Trophoblast cell (in vitro differentiated cells and primary cell): ENCODE measurements at places on chromosomes 5 and 9.

DNA sequence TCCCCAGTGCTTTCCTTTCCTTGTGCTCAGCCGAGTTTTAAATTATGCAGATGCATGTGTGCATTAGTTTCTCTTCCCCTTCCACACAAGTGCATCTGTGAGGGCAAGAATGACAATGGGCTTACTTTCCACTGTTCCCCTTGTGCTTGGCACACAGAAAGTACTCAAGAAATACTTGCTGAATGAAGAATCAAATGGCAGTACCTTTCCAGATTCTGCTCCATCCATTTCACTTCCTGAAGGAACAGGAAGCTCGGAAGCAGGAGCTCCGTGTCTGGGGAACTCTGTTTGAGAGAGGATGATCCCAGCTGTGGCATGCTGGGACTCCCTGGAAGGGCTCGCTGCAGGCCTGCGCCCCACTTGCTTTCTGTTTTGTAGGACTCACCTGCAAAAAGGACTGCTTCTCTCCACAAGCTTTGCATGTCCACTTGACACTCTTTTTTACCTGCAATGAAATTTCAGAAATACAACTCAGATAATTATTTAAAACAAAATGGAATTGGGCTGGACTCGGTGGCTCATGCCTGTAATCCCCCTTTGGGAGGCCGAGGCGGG lies 5.5 kb downstream of the MRNIP start:
- no peak for DNase-seq

DNA sequence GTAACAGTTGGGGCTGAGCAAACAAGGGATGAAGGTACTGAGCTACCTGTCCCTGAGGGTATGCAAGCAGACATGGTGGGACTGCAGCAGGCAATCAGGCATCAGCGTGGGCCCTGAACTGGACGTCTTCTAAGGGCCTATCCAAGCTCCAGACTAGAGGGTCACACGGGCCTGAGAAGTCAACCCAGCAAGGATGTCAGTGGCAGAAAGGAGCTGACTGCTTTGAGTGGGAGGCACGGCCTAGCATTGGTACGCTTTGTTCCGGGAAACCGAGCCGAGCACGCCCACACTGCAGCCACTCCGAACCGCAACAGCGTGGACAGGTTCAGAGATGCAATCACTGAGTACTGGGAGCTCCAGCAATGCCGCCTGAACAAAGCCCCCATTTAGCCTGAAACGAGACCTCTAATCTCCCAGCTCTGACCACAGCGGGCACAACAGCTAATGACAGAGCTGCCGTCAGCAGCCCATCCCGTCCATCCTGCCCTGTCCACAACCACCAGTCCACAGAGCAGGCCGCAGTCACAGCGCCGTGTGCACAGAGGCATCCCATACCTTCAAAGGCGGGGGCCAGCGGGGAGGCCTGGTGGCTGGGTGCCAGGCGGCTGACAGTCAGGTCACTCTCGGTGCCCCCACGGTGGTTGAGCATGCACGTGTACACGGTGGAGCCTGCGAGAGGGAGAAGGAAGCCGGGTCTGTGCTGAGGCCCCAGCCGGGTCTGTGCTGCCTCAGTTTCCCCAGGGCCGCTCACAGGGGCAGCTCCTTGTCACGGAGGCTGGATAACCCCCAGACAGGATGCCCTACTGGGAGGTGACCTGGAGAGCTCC lies 44.2 kb downstream of the SARDH start:
- DNase-seq: no peak

GRCh38 chr5:139578325-139578724 lies 17.2 kb downstream of the UBE2D2 start:
- no peak for DNase-seq

DNA sequence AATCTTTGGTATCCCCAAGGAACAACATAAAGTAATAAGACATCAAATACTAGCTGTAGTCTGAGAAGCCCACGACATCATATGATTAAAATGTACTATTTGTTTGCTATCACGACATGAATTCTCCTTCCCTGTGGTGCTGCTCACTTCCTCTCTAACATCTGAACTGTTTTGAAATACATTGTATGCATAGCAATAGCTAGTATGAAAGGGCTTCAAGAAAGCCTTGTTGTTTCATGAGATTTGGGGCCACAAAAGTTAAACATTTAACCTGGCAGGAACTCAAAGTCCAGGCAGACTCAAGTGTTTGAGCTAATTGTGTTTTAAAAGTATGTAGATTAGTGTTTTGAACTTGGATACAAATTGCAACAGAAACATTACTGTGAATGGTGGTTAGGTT lies 237.4 kb upstream of the PTGER4 start:
- DNase-seq: no peak

GRCh38 chr5:77546-77945 lies 14.4 kb upstream of the PLEKHG4B start:
- DNase-seq: no peak

DNA sequence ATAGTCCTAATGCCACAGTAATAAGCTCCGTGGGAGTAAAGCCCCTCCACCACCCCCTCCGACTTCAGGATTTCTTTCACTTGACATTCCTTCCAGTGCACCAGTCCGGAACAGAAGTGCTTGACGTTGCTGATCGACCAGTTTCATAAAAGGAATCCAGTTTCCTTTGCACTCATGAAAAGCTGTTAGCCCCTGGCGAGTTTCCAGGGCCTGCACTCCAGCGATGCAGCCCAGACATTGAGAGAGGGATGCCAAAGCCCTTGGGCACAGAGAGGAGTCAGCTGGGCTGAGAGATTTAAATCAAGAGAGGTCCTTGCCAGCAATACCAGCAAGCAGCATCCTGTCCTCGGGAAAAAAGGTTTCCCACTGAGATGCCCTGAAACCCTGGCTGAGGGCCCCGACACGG lies 170.1 kb downstream of the GABBR2 start:
- peak; percentile 13 for DNase-seq

DNA sequence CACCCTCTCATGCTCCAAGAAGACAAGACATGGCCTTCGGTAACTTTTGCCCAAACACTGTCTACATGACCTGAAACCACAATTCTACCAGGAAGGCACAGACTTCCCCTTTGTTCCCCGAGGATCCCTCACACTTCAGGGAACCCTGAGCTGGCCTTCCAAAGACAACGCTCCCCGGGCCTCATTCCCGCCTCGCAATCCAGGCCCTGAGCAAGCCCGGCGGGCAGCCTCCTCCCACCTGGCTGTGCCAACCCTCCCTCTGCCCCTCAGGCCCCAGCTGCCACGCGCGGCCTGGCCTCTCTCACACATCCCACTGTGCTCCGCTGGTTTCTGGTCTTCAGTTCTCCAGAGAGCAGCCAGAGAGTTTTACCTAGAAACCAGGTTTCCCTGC lies 7.3 kb downstream of the QSOX2 start:
- no peak for DNase-seq

- DNase-seq: no peak
Measured at GRCh38 chr9:91549177-91549576, 125.5 kb upstream of the NFIL3 start.

DNA sequence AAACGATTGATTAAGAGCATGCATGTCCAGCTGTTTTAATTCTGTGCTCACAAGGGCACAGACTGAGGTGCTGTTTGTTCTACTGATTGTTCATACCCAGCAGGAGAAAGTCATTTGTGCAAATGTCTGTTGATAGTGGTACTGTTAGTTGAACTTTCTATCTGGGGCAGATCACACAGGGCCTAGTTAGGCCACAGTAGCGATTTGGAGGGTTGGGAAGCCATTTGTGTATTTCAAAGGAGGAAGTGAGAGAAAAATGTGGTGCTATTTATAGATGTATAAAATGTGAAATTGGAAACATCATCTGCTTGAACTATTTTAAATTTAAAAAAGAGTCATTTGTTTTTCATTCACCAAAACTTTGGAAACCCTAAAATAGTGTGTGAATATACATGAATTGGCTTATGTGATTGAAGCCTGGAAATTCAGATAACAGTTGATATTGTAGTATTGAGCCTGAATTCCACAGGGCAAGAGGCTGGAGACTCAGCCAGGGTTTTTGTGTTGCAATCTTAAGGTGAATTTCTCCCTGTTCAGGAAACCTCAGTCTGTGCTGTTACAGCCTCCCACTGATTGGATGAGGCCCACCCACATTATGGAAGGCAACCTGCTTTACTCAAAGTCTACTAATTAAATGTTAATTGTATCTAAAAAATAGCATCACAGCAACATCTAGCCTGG lies 162.0 kb upstream of the CDKN2B start:
- DNase-seq: no peak

DNA sequence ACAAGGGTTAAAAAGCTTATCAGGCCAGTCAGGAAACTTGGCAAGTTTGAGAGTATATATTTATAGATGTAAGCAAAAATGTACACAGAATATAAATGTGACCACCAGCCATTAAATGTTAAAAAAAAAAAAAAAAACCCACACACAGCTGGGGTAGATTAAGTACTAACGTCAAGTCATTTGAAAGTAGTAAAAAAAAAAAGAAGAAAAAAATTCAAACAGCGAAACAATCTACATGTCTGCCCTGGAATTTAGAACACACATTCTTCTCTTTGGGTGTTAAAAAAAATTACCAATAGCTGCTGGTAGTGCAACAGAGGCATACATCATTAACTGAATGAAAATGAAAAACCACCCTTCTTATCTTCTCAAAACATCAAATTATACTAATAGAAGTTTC lies 269.7 kb downstream of the MLLT3 start:
- DNase-seq: peak; percentile 72

DNA sequence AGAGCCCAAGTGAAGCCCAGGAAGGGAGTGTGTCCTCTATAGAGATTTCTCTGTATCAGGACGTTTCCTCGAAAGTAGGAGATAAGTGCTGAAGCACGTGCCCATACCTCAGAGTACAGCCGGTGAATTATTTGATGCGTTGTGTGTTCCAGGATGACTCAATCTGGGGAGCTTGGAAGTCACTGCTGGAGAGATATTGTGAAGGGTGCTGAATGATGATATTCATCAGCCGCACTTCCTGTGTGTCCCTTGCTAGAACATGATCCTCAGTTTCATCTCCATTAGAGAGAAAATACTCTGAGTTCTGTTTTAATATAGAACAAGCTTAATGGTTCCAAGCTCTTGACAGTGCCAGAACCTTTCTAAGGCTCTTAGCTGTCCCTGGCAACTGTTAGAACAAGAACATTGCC lies 402.3 kb upstream of the ADAMTSL1 start:
- no peak for DNase-seq

- no peak for DNase-seq
Measured at GRCh38 chr9:113590389-113590788, 126.9 kb downstream of the RGS3 start.

DNA sequence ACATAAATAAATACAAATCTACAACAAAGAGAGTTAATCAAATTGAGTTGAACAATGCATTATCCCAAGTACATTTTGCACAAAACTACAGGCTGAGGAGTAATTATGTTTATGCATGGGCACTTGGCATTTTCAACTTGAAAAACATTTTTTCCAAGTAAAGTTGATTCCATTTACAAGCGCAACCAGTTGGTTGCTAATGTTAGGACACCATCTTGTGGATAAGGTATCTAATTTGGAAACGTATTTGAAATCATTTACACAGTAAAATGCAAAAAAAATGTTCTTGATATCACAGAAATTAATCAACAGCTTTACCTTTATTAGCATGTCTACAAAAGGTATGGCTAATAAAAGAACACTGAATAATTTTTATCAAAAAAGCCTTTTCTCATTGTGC lies 18.8 kb downstream of the FTMT start:
- no peak for DNase-seq

GRCh38 chr5:56091664-56092063 lies 96.9 kb upstream of the IL6ST start:
- no peak for DNase-seq

- peak; percentile 40 for DNase-seq
Measured at GRCh38 chr5:97534166-97534565, 351.1 kb upstream of the RIOK2 start.

DNA sequence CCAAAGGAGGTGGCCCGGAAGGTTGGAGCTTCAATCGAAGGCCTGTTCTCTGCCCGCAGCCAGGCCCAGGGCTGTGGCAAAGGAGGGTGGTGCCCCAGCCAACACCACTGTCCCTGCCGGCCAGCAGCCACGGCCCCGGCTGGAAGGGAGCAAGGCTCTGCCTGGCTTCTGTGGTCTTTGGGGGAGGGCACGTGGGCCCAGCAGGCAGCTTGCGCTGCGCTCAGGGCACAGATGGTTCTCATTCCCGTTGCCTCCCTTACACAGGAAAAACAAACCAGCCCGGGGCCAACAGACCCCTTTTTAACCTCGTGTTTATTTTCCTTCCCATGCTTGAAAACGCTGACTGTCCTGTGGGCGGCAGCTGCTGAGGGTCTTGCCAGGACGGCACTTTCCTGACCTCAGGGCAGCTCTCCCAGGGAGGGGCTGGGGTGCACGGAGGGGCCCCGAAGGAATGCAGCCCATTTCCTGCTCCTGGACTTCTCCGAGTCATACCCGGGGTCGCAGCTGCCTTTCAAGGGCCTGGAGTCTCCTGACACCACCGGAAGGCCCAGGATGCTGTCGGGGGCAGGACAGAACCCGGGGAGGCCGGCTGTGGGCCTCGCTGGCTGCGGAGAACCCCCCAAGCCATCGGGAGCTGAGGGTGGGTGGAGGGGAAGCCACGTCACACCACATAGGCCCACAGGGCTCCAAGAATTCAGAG lies 1.1 kb upstream of the GPSM1 start:
- no peak for DNase-seq

DNA sequence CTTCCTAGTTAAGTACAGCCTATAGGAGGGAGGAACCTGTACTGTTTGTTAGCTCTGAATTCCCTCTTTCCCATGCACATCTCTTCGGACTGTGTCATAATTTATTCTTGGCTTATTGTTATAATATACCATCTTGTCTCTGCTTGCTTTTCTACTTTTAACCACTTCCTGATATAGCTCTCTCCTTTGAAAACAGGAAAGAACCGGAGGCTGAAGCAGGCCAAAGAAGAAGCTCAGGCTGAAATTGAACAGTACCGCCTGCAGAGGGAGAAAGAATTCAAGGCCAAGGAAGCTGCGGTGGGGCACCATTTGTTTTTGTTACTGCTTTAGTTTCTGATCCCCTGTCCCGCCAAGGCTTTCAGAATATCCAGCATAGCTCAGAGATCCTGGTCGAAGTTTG lies 4.8 kb downstream of the ATP6V1G1 start:
- no peak for DNase-seq

- peak; percentile 31 for DNase-seq
Measured at GRCh38 chr9:73780916-73781315, 629.3 kb downstream of the ANXA1 start.

DNA sequence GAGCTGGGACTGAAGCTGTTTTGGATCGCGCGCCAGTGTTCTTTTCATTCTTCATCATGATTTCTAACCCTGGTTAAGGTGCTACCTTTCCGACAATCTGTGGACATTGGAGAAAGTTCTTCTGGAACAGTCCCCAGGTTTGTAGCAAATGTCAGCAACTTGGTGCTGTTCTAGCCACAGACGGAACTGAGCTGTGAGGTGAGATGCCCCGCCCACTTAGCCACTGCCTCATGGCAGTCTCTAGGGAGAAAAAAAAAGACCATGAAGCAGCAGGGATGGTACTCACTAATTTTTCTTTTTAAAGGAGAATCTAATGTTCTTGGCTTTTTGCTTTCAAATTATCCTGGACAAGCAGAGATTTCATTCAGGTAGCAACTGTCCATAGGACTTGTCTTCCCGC lies 72.1 kb upstream of the STK32A start:
- DNase-seq: no peak

GRCh38 chr5:539469-540070 lies 15.3 kb upstream of the SLC9A3 start:
- no peak for DNase-seq
